ENCODE measurements at places on chromosomes 12 and 14.

DNA sequence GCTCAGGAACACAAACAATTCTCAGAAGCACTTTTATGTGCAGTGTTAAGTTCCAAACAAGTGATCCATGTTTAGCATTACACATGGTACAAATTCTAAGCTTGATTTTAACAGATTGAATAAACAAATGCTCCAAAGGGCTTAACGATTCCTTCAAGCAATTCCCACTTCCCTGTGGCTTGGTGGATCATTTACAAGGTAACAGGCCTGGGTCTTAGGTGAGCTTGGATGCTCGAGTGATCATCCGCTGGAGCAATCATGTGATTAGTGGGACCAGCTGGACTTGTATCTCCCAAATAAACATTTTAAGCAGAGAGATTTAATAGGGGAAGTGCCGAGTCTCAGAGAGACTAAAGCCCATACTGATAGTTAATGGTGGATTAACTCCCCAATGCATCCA lies 70.7 kb downstream of the CALM1 start:
- no peak for DNase-seq

DNA sequence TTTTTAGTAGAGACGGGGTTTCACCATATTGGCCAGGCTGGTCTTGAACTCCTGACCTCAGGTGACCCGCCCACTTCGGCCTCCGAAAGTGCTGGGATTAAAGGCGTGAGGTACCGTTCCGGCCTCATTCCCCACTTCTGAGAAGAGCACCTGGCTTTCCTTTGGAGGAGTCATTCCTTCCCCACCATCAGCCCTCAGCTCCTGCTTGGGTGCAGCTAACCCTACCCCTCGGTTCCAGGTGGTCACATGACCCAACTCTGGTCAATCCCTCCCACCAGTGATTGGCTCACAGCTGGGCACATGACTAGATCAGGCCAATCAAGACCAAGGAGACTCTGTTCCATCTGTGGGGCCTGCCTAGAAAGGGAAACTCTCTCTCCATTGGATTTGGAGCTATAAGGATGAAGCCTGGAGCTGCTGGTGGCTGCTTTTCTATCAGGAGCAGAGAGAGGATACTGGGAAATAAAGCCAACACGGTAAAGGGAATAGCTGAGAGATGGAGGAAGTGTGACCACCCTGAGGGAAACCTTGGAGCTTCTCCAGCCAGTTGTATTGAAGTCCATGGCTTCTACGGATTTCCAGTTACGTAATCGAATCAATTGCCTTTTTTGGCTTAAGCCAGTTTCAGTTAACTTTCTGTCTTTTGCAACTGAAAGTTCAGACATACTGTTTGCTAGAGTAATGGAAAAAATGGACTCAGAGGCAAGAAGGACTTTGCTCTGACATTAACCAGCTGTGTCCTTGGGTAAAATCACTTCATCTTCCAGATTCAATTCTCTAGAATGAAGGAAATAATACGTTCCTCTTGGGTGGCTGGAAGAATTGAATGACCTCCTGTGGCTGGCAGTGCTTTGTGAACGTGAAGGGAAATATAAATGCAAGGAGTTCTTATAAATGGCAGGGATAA lies 19.7 kb upstream of the IFT81 start:
- DNase-seq, result no peak

DNA sequence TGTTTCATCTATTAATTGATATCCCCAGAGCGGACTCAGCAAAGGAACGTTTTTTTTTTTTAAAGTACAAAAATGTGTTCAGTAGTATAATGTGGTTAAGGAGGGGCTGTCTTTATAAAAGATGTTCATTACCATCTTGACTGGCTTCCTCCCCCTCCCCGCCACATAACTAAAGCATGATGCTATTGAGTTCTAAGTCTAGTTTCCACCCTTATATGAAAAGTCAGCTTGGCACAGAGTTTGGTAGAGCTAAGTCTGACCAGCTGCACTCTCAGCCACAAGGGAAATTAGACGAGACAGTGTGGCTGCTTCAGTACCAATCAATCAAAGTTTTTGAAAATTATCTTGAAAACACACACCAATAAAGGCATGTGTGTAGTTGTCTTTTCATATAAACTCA lies 1.9 kb upstream of the MYBPC1 start:
- DNase-seq, result no peak

DNA sequence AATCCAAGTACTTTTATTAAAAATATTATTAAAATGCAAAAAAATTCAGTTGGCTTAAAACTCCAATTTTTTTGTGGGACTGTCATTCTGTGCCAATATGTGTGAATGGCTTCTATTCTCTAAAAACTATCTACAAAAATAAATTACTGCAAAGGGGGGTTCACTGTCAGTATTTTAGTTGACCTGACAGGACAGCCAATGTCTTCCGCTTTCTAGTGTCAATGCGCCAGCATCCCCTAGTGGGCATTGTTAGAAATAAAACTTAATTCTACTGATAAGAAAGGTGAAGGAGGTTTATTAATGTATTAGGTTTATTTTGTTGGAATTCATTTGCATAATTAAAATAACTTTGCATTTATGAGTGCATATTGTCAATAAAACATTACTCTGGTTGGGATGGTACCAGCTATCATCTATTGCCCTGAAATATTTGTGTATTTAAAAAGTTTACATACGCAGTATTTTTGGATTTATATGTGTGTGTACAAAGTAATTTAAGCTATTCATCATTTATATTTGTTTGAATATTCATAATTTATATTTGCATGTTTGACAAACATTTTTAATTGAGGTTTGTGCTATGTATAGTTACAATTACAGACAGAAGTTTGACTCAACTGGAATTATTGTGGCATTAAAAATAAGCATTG lies 527.2 kb downstream of the FLRT2 start:
- DNase-seq, result no peak

- DNase-seq, result no peak
These were observed 80.9 kb downstream of the PTPRB start for GRCh38 chr12:70556179-70556869.

DNA sequence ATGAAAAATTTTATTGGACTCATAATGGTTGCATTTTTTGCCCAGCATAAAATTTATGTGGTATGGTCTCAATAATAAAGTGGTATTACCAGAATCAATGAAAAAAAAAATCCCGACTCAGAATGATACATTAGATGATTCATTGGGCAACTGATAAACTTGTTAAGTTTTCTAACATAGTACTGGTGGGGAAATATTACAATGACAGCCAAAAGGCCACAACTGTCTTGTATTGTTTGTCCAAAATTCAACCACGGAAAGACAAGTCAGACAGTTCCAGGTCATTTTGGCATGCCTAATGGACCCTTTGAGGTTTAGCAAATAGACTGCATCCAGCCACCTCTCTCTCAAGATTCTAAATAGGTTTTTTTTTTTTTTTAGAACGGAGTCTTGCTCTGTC lies 70.5 kb upstream of the TRIM9 start:
- DNase-seq, result no peak

DNA sequence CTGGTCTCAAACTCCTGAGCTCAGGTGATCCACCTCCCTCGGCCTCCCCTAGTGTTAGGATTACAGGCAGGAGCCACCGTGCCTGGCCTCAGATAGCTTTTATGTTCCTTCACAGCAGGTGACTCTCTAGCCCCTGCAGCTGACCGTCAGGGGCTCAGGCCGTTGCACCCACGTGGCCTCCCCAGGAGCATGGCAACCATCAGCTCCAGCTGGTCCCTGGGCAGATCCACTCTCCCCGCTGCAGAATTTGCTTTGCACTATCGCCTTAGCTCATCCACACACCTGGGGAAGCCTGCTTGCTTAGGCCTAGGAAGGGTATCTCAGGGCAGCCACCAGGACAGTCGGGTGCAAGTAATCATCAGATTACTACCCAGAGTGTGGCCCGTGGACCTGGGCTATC lies 62.6 kb downstream of the TSPAN9 start:
- no peak for DNase-seq

DNA sequence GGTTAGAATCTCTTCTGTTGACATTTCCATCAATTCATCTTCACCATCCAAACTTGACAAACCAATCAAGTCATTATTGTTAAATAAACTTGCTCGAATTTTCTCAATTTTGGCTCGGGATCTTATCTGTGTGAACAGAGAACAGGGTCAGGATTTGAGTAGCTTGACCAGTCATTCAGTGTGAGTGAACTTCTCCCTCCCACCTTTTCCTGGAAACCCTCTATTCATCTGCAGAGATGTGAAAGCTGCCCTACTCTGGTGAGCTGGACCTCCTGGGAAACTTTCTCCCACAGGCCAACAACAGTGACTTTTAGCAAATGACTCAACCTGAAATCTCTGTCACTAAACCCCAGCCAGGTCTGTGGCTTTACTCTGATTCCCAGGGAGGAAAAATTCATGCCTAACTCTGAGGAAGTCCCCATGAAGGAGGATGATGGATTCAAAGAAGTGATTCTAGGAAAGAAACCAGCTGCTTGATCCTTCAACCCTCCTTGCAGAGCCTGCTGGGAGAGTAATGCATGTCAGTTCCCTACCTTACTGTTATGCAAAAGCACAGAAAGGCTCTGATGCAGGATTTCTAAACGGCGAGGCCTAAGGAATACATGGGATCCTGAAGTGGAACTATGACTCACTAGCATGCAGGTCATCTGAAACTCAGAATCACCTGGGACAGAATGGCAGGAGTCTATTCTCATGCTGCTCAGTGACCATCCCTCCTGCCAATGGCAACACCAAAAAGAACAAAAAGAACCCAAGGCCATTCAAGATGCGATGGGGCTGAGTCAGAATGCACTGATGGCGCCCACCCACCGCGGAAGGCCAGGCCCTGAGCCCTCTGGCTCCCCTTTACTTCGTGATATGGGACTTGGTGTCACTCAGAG lies 58.0 kb downstream of the TRAFD1 start:
- no peak for DNase-seq

DNA sequence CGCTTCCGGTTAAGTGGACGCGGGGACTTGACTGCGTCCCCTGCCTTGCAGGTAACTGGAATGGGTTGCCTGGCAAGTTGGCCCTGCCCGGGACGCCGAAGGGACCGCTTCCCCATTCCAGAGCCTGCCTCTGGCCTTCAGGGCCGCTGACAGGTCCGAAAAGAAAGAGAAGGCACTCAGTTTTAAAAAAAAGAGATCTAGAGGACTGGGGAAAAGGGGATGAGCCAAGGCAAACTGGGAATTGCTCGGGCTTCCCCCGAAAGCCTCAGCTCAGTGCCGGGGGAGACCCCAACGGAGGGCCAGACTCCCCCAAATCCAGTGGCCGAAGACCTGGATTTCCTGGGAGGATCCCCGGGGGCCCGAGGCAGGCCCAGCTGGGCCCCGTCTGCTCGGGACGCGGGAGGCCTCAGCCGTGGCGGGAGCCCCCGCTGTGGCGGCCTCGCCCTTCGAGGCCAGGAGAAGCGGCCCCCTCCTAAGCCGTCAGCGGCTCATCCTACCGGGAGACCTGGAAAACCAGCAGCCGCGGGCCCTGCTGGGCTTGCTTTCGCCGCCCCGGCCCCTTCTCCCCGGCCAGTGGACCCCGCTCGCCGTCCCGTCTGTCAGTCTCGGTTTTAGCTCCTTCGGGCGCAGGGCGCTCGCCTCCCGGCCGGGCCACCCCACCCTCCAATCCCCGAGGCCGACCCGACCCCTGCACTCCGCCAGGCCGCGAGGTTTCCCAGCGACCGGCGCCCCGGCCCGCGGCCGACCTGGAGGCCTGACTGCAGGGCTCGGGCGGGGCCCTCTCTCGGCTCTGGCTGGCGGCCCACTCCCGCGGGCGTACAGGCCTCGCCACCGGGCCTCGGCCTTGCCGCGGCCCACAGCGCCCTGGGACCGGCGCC lies 12.5 kb downstream of the OTX2 start:
- DNase-seq, result no peak

DNA sequence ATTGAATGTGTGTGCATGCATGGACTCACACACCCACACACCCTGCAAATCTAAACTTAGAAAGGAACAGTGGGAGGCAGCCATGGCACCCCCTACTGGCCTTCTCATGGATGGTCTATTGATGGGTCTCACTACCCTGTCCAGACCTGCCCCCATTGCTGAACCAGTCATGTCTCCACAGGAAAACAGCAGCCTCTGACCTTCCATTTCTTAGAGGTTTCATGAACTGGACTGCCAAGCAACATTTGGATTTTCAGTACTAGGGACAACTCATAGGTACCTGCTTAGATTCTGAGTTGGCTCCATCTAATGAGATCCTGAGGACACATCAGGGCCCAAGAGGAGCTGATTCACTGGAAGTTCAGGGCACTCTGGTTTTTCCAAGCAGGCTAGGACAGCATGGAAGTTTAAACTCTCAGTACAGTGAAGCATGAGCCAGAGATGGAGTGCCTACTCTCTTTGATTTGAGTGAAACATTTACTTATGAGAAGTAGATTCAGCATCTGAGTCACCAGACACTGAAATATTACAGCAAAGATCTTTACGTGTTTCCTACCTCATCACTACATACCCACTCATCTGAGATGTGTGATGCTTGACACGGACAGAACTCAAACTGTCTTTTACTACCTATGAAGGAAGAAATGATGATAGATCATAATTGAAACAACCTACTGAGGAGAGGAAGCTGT lies 98.9 kb upstream of the PLEKHG7 start:
- DNase-seq, result no peak

DNA sequence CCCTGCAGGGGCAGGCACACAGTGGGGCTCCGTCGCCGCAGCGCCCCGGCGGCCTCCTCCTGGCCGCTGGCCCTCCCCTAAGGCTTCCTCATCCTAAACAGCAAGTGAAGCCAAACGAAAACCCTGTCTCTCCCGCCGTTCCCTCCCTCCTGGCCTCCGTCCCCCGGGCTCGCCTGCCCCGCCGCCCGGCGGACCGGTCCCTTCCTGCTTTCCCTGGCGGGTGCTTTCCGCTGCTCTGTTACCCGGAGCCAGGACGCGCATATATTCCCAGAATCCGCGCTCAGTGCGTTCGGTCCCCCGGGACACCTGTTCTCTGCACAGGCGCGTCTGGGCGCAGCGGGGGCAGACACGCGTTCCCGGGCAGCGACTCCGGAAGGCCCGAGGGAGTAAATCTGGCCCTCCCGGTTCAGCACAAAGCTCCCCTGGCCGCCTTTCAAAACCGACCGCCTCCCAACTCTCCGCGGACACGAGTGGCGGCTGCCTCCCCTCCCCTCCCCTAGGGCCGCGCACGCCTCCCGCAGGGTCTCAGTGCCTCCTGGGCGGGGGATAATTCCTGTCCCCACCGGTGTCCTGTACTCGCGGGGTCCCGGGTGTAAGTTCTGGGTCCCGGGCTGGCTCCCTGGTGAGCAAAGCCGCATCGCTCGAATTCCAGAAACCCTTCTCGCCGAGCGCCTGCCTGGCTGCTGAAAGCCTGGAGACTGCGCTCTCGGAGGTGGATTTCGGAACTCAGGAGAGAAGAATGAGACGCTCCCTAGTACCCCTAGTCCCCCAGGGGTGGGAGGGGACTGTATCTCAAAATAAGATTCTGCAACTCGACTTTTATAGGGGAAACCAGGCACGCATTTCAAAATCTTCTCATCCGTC lies 21.4 kb upstream of the CEP170B start:
- no peak for DNase-seq

GRCh38 chr14:92637228-92637627 lies 111.2 kb downstream of the LGMN start:
- DNase-seq, result no peak
